Pulmonary artery endothelial cell (primary cell): ENCODE measurements at places on chromosomes 12 and 14. TPM values are rescaled to one million over a fixed set of nuclear protein-coding genes. Genes with fewer than 3 reads are reported as not detected.

DNA sequence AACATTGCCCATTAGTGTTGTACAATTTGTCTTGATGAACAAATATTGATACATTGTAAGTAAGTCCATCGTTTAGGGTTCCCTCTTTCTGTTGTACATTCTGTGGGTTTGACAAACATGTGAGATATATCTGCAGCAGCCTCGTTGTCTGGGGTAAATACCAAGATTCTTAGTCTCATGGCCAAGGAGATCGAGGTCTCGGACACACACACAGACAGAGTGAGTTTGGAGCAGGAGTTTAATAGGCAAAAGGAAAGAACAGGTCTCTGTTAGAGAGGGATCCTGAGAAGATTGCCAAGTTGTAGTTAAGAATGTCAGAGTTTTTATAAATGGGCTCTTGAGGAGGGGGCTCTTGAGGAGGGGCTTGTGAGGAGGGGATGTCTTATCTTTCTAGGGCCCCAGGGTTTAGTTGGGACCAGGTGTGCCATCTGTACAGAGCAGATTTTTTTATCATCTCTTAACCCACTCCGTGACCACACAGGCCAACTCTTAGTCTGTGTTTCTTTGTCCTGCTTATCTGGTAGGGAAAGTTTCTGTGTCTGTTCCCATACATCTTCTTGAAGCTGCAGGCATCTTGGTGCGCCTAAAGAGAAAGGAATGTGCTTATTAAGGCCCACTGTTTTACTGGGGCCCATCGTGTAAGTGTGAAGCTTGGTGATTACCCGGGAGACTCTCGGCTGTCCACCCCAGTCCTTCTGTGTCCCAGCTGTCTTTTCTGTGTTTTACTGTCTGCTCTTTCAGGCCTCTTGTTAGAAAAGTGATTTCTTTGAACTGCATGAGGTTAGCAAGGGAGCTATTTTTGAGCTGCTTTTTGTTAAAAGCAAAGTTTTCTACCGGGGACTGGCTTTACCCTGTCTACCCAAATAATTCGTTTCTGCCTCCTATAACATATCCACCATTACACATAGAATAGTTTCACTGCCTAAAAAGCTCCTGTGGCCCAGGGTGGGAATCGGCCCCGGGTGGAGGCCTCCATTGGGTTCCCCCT lies 22.4 kb upstream of the CLEC2D start:
- DNase-seq: no peak

DNA sequence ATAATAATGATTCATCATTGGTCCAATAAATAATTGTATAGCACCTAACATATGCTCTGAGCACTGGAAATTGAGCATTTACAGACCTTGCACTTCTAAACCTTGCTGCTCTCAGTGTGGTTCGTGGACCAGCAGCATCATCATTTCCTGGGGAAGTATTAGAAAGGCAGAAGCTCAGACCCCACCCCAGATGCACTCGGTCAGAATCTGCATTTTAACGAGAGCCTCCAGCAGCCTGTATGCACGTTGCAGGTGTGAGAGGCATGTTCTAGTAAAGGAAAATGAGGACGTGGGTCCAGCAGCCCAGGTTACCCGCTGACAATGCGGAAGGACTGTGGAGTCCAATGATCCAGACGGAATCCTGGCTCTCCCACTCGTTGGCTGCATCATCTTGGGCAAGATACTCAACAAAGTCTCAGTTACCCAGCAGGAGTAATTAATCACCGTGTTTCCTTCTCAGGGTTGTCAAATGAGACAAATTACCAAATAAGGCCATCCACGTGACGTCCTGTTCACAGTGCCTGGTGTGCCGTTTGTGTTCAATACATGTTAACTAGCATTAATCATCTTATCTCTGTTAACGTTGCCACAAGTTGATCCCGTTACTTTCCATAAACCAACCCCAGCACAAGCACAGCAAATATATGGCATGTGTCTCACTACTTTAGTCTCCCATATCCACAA lies 49.2 kb upstream of the CCND2 start:
- DNase-seq: no peak

DNA sequence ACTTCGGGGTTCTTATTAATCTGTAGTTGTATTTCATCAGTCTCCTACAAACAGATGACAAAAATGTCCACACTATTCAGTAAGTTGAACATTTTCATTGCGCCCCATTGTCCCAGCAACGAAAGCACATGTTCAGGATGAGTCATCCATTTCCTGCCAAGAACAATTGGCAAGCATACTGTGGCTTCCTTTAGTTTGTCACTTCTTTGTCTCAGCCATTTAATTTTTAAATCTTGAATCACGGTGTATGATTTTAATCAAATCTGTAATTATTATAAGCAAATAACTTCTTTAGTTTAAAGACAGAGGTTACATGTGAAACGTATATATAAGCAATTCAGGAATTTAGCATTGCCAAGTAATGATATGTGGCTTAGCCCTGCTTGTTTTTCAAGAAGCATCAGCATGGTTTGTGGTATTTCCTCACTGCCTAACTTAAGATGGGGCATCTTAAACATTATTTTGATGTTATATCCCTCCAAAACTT lies 211.3 kb upstream of the KRR1 start:
- DNase-seq: peak; percentile 93

GRCh38 chr12:56338308-56339157 lies at the start of gene IL23A:
Gene IL23A, plus strand, starts transcription at chr12:56338884. Its CDS starts 161 bp downstream, at chr12:56339045.
- DNase-seq: no peak

DNA sequence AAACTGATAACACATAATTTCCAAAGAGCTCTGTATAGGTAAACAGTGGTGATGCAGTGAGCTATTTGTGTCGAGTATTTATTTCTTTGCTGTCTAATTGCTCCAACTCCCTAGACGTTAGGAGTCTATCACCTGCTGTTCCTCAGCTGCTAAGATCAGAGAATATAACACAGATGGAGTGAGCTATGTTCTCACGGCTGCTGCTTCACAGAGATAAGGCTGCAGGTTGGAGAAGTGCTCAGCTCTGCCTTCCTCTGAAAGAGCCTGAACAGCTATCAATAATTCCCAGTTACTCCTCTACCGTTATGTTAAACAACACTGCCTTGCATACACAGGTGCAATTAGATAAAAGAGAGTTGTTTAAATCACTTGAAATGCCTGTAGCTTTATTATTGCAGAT lies 103.2 kb upstream of the MDGA2 start:
- no peak for DNase-seq

GRCh38 chr14:65164068-65164824 lies 61.9 kb upstream of the MAX start:
- DNase-seq: no peak

- DNase-seq: no peak
Measured at GRCh38 chr12:5713599-5714081, 231.4 kb downstream of the ANO2 start.

GRCh38 chr12:83322809-83323208 lies 636.1 kb downstream of the TMTC2 start:
- DNase-seq: no peak

GRCh38 chr12:128474916-128475315 lies 207.9 kb downstream of the TMEM132C start:
- no peak for DNase-seq

GRCh38 chr12:12902036-12902435 lies 10.7 kb downstream of the GPRC5A start:
- no peak for DNase-seq

DNA sequence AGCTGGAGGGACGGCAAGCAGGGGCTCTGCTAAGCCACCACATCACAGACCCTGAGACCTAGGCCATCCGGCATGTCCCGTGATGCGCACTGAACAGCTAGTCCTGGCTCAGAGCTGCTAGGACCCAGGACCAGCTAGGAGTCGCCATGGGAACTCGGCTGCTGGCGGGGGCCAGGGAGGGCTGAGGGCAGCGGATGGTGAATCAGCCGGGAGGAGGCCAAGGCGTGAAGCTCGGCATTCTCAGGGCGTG lies 5.1 kb downstream of the AHNAK2 start:
- DNase-seq: peak; percentile 83

DNA sequence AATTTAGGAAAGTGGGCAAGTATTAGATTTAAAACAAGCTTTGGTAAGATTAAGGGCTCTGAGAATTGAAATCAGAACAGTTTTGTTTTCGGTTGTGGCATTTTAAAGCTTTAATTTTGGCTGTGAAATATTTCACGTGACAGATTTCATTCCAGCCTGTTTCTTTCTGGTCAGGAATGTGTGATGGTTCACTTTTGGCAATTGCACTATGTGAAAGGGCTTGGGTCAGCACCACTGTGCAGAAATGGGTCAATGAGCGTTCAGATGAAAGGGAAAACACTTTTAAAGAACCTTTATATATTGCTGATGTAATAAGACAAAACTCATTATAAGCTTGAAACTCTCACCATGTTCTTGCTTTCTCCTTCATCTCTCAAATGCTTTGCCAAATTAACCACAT lies 17.1 kb downstream of the NUBPL start:
- DNase-seq: no peak

DNA sequence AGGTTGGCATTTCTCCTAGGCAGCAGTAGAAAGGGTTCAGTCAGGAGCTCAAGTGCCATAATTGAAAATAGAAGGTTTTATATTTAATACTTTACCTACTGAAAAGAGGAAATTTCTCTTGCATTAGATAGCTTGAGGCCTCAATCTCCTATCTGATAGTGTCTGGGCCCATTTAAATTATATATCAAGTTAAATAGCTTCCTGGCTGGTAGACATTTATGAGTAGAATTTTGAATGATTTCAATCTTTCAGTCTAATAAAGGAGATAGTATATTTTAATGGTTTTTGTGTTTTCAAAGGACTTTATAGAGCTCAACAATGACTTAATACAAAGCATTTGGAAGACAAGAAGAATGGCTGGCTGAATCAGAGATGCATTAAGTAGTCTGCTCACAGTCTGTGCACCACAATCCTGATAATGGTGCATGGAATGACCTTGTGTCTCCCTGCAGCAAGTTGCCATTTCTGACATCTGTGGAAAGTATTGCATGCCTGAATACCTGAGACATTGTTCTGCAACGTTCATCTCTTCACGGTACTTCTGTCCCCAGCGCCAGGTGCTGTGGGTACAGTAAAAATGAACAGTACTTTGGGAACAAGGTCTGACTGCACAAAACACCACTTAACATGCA lies 974.1 kb downstream of the TMTC2 start:
- no peak for DNase-seq

- no peak for DNase-seq
Measured at GRCh38 chr12:91074154-91074709, 16.4 kb upstream of the KERA start.

GRCh38 chr14:102523569-102524450 lies 14.2 kb upstream of the ANKRD9 start:
- DNase-seq: no peak

DNA sequence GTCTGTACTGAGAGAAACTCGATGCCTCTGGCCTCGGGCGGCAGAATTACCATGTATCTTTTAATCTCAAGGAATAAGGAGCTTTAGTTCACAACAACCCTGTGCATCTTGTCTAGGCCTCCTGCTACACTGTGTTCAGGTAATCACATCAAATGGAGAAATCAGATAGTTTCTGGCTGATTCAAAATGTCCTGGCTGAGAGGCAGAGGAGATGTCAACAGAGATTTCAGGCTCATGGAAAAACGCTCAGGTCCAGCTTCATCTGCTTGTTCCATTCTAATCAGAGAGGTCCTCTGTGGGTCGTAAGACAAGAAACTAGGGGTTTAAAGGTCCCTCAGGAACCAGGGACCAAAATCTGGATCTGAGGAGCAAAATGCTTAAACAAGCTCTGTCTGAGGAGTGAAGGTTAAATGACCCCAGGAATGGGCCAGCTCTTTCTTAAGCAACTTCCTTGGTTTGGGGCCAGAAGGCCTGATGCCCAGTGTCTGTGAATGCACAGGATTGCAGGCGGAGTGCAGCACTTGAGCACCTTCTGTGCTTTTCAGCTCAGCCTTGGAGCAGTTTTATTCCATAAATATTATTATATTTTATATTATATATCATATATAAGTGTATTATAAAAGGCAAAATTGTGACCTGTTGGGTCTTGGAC lies 170.2 kb upstream of the PRICKLE1 start:
- DNase-seq: no peak

- DNase-seq: no peak
Measured at GRCh38 chr14:69537900-69538299, 36.8 kb downstream of the CCDC177 start.

GRCh38 chr12:2205996-2206395 lies 153.2 kb downstream of the CACNA1C start:
- no peak for DNase-seq

The LRRC10 gene
- not detected in 2 replicates for total RNA-seq

The NR4A1 gene
- 1.1 and 1.5 TPM in 2 replicates for total RNA-seq

The IGFBP6 gene
- total RNA-seq: 10.6 and 27.3 TPM in 2 replicates

The COQ10A gene
- 4.9 and 7.3 TPM in 2 replicates for total RNA-seq

The ACADS gene
- 12.0 and 17.9 TPM in 2 replicates for total RNA-seq

The SERPINA4 gene
- total RNA-seq: not detected in 2 replicates

The TIGAR gene
- total RNA-seq: 20.2 and 23.4 TPM in 2 replicates

The ZNF140 gene
- total RNA-seq: 37.3 and 38.0 TPM in 2 replicates

The ZDHHC22 gene
- total RNA-seq: under 0.01 and 0.04 TPM in 2 replicates

The PPP4R4 gene
- 0.04 TPM in 1 of 2 replicates, not detected in the other for total RNA-seq

The TAS2R9 gene
- total RNA-seq: not detected in 2 replicates
